SK-N-SH (cell line): ENCODE measurements at places on chromosomes 2 and 18. TPM values are rescaled to one million over a fixed set of nuclear protein-coding genes. Genes with fewer than 3 reads are reported as not detected.
A peak's percentile ranks its signal among the peaks of the same experiment; 100 is the strongest.

DNA sequence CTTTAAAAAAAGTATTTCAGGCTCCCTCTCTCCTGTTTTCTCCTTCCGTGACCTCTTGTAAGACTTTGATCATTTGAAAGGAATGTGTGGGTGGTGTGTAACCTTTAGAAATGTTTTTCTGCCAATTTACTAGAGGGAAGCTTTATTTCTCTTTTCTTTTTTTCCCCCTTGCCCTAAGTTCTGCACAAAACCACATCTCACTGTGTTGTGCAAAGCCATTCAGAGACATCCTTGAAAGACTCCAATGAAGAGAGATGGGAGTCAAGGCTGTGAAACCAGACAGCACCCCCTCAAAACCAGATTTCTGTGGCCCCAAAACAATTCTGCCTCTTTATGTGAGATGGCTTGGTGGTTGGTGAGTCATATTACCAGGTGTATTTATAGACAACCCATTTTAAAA lies 184.6 kb upstream of the ERBB4 start:
- no peaks in the 10 kb centered on the region for H3K27me3 ChIP-seq
- H3K4me3 ChIP-seq, result no peak overlapping the region
- H3K4me1 ChIP-seq, result no peaks in the 10 kb centered on the region
- no peak overlapping the region for H3K27ac ChIP-seq
- no peaks in the 10 kb centered on the region for H3K36me3 ChIP-seq
- no peak for DNase-seq

GRCh38 chr18:3283908-3284307 lies 22.0 kb downstream of the MYL12B start:
- no peak overlapping the region for H3K27ac ChIP-seq
- H3K4me1 ChIP-seq, result peaks cover 25% of the 10 kb centered on the region
- DNase-seq, result peak; percentile 83
- H3K4me3 ChIP-seq, result no peak overlapping the region
- H3K27me3 ChIP-seq, result no peaks in the 10 kb centered on the region
- peaks cover 6% of the 10 kb centered on the region; the same call in 1 of the 2 replicates for H3K36me3 ChIP-seq

DNA sequence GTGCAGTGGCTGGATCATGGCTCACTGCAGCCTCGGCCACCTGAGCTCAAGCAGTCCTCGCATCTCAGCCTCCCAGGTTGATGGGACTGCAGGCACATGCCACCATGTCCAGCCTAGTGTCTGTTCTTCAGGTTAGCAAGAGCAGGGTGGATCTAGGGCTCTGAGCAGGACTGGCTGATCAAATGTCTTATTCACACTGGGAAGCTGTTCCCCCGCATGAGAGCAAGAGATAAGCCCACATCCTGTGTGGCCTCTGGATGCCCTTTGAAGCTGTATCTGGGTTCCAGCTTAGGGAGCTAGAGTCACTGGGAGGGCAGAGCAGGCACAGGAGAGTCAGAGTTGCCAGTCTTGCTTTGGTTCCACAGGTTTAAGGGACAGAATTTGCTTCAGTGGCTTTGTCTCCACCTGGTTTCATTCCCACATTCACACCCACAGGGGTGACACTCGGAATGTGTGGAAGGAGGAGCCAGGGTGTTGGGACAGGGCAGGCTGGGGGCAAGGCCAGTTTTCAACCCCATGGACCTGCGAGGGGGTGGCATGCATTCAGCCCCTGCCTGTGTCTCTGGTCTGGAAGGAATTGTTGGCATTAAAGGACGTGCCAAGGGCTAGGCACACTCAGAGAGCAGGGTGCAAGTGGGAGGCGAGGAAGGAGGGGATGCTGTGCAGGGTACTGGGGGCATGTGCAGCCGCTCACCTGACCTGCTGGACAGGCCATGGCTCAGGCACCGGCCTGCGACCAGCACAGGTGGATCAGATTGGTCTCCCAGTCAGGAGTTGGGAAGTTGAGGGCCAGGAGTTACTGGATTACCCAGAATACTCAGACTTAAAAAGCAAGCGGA lies 24.5 kb downstream of the PTPN18 start:
- no peak overlapping the region for H3K27ac ChIP-seq
- no peak for DNase-seq
- H3K4me1 ChIP-seq, result peaks cover 9% of the 10 kb centered on the region; the same call in 1 of the 2 replicates
- H3K27me3 ChIP-seq, result no peaks in the 10 kb centered on the region

DNA sequence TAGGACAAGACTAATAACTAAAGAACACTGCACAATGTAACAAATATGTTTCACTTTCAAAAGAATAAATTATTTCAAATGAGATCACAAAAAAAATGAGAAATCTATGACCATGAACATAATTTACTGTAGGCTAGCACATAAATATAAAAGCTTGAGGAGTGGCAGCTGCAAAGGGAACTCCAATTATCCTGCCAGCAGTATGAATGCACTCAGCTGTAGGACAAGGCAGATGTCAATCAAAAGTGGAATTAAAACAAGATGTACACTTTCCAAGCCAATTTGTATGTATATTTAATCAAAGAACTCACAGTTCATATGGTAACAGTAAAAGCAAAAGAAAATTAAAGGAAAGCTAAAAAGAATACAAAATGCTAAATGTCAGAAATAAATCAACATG lies 76.6 kb upstream of the NCKAP5 start:
- H3K27ac ChIP-seq, result no peak overlapping the region
- no peaks in the 10 kb centered on the region for H3K36me3 ChIP-seq
- DNase-seq, result no peak
- H3K4me1 ChIP-seq, result no peaks in the 10 kb centered on the region
- no peak overlapping the region for H3K4me3 ChIP-seq

GRCh38 chr2:134070281-134070741 lies 183.6 kb upstream of the MGAT5 start:
- H3K4me3 ChIP-seq, result no peak overlapping the region
- no peaks in the 10 kb centered on the region for H3K4me1 ChIP-seq
- no peak for DNase-seq
- H3K36me3 ChIP-seq, result no peaks in the 10 kb centered on the region

- DNase-seq, result no peak
- no peaks in the 10 kb centered on the region for H3K36me3 ChIP-seq
- H3K4me1 ChIP-seq, result no peaks in the 10 kb centered on the region; the same call in 1 of the 2 replicates
Measured at GRCh38 chr18:7303316-7304060, 72.6 kb downstream of the LRRC30 start.

DNA sequence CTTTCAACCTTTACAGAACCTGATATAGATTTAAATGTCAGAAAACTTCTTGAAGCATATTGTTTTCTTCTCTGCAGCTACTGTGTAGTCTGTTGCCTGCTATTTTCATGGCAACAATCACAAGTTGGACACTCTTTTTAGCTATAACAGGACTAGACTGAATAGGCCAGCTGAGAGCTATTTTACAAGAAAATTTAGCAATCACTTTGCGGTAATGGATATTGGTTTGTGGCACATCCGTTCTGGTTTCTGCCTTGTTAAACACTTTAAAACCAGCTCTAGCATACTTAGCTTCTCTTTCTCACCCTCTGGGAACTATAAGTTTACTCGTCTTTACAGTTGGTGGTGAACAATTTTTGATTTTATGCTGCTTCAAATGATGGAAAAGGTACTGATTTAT lies 125.7 kb downstream of the MAP2 start:
- no peaks in the 10 kb centered on the region for H3K4me1 ChIP-seq
- H3K27me3 ChIP-seq, result no peaks in the 10 kb centered on the region
- no peak overlapping the region for H3K27ac ChIP-seq
- no peaks in the 10 kb centered on the region for H3K36me3 ChIP-seq
- DNase-seq, result no peak

GRCh38 chr2:83596592-83597282 lies 862.3 kb downstream of the SUCLG1 start:
- no peaks in the 10 kb centered on the region for H3K4me1 ChIP-seq
- H3K36me3 ChIP-seq, result no peaks in the 10 kb centered on the region
- no peak overlapping the region for H3K4me3 ChIP-seq
- no peak for DNase-seq

DNA sequence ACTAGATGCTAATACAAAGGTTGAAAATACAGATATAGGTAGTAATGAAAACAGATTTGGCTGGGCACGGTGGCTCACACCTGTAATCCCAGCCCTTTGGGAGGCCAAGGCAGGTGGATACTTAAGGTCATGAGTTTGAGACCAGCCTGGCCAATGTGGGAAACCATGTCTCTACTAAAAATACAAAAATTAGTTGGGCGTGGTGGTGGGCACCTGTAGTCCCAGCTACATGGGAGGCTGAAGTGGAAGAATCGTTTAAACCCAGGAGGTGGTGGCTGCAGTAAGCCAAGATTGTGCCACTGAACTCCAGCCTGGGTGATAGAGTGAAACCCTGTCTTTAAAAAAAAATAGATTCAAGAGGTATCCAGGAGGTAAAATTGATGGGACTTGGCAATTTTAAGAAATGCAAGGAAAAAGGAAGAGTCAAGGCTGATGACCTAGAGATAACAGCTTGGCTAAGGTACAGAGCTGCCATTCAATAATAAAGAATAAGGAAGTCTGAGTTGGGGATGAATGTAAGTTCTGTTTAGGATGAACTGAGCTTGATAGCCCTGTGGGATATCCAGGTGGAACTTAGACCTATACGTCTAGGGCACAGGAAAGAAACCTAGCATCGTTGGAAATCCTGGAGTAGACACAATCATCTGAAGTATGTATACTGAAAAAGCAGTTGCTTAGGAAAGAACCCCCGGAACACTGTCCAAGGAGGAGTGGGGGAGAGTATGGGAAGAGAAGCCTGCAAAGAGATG lies 9.1 kb downstream of the MAT2A start:
- no peaks in the 10 kb centered on the region for H3K4me1 ChIP-seq
- H3K36me3 ChIP-seq, result peaks cover 53% of the 10 kb centered on the region
- no peak for DNase-seq

GRCh38 chr18:9735238-9735637 lies 27.1 kb downstream of the RAB31 start:
- H3K27ac ChIP-seq, result no peak overlapping the region
- no peaks in the 10 kb centered on the region for H3K27me3 ChIP-seq
- peaks cover 12% of the 10 kb centered on the region for H3K36me3 ChIP-seq
- peaks cover 27% of the 10 kb centered on the region; the same call in 1 of the 2 replicates for H3K4me1 ChIP-seq

- H3K36me3 ChIP-seq, result peaks cover 78% of the 10 kb centered on the region
- DNase-seq, result no peak
- H3K27me3 ChIP-seq, result no peaks in the 10 kb centered on the region
- no peak overlapping the region for H3K27ac ChIP-seq
- H3K4me1 ChIP-seq, result no peaks in the 10 kb centered on the region; the same call in 1 of the 2 replicates
Measured at GRCh38 chr2:33278245-33278943, 198.1 kb upstream of the RASGRP3 start.

DNA sequence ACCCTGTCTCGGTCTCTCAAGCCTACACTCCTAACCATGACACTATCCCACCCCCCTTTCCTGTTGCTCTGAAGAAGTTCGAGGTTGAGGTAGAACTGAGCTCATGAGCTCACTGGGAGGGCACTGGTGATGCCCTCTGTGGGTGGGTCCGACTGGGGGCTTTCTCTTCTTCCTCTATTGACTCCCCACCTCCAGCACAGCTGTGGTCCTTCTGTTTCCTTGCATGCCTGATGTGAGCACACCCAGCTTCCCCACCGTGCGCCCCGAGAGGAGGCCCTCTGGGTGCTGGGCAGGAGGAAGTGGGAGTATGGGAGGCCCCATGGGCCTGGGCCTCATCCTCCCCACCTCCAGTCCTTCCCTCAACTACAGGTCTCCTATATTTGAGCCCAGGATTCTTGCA lies 20.9 kb downstream of the SPEG start:
- no peak for DNase-seq
- H3K27ac ChIP-seq, result no peak overlapping the region
- no peak overlapping the region for H3K4me3 ChIP-seq
- H3K4me1 ChIP-seq, result peaks cover 41% of the 10 kb centered on the region
- peaks cover 19% of the 10 kb centered on the region; the same call in 1 of the 2 replicates for H3K36me3 ChIP-seq

- H3K27ac ChIP-seq, result no peak overlapping the region
- H3K36me3 ChIP-seq, result peaks cover 34% of the 10 kb centered on the region; the same call in 1 of the 2 replicates
- no peak overlapping the region for H3K4me3 ChIP-seq
Measured at GRCh38 chr2:239137898-239138283, 262.9 kb downstream of the HDAC4 start.

GRCh38 chr18:46426021-46426678 lies 230.9 kb downstream of the LOXHD1 start:
- peaks cover 43% of the 10 kb centered on the region for H3K4me1 ChIP-seq
- no peaks in the 10 kb centered on the region for H3K36me3 ChIP-seq
- H3K27ac ChIP-seq, result peak overlapping the region; percentile 87
- H3K4me3 ChIP-seq, result no peak overlapping the region
- no peaks in the 10 kb centered on the region for H3K27me3 ChIP-seq
- no peak for DNase-seq

- peaks cover 12% of the 10 kb centered on the region for H3K36me3 ChIP-seq
- no peak overlapping the region for H3K27ac ChIP-seq
- no peak for DNase-seq
- no peaks in the 10 kb centered on the region for H3K27me3 ChIP-seq
Measured at GRCh38 chr2:27347641-27348040, 8.9 kb downstream of the GTF3C2 start.

GRCh38 chr18:2843146-2843545 lies 3.7 kb upstream of the EMILIN2 start:
- H3K4me1 ChIP-seq, result no peaks in the 10 kb centered on the region
- no peaks in the 10 kb centered on the region for H3K36me3 ChIP-seq
- no peak overlapping the region for H3K27ac ChIP-seq
- H3K4me3 ChIP-seq, result no peak overlapping the region
- DNase-seq, result no peak
- peaks cover 54% of the 10 kb centered on the region for H3K27me3 ChIP-seq

GRCh38 chr18:75784390-75784789 lies 356.9 kb upstream of the SMIM21 start:
- H3K36me3 ChIP-seq, result no peaks in the 10 kb centered on the region
- DNase-seq, result peak; percentile 56
- H3K27ac ChIP-seq, result no peak overlapping the region
- H3K4me1 ChIP-seq, result peaks cover 3% of the 10 kb centered on the region; the same call in 1 of the 2 replicates
- no peaks in the 10 kb centered on the region for H3K27me3 ChIP-seq

GRCh38 chr2:237532160-237532559 lies 34.2 kb upstream of the PRLH start:
- peaks cover 4% of the 10 kb centered on the region; the same call in 1 of the 2 replicates for H3K4me1 ChIP-seq
- H3K4me3 ChIP-seq, result no peak overlapping the region
- H3K36me3 ChIP-seq, result peaks cover 76% of the 10 kb centered on the region
- DNase-seq, result no peak
- H3K27ac ChIP-seq, result no peak overlapping the region

DNA sequence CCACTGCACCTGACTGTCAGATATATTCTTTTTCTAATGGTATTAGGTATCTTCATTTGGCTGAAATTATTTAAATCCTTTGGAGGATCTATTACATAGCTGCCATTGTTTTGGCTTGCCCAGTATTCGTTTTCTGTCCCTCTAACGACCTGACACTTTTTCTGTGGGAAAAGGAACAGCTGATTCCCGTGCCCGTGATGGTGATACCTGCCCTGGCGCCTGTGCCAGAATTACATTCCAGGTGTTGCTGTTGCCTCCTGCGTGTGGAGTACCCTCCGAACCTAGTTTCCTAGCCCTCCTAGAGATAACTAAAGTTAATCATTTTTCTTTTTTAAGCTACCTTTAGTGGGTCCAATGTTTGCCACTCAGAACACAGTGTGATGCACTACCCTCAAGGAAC lies 14.0 kb downstream of the HOXD1 start:
- H3K4me3 ChIP-seq, result no peak overlapping the region
- no peaks in the 10 kb centered on the region for H3K27me3 ChIP-seq
- no peak overlapping the region for H3K27ac ChIP-seq
- no peaks in the 10 kb centered on the region for H3K4me1 ChIP-seq

GRCh38 chr2:176851200-176851888 lies 361.2 kb upstream of the HNRNPA3 start:
- H3K4me1 ChIP-seq, result no peaks in the 10 kb centered on the region; the same call in 1 of the 2 replicates
- no peak overlapping the region for H3K4me3 ChIP-seq
- H3K36me3 ChIP-seq, result no peaks in the 10 kb centered on the region
- no peaks in the 10 kb centered on the region for H3K27me3 ChIP-seq
- H3K27ac ChIP-seq, result no peak overlapping the region
- no peak for DNase-seq

The HMSD gene
- polyA plus RNA-seq, result not detected in 2 replicates

The CAPN13 gene
- polyA plus RNA-seq, result not detected in 2 replicates

The TXNDC2 gene
- 0.06 and 0.07 TPM in 2 replicates for polyA plus RNA-seq

The PLCD4 gene
- polyA plus RNA-seq, result 8.5 and 11.0 TPM in 2 replicates

The PTRHD1 gene
- 65.6 and 74.4 TPM in 2 replicates for polyA plus RNA-seq

The CCDC148 gene
- 0.18 TPM in 1 of 2 replicates, not detected in the other for polyA plus RNA-seq

The C2orf92 gene
- polyA plus RNA-seq, result 3.1 and 5.6 TPM in 2 replicates

The LRRC30 gene
- polyA plus RNA-seq, result not detected in 2 replicates
